ENCODE measurements at places on chromosomes 5 and 9.
A peak's percentile ranks its signal among the peaks of the same experiment; 100 is the strongest.

DNA sequence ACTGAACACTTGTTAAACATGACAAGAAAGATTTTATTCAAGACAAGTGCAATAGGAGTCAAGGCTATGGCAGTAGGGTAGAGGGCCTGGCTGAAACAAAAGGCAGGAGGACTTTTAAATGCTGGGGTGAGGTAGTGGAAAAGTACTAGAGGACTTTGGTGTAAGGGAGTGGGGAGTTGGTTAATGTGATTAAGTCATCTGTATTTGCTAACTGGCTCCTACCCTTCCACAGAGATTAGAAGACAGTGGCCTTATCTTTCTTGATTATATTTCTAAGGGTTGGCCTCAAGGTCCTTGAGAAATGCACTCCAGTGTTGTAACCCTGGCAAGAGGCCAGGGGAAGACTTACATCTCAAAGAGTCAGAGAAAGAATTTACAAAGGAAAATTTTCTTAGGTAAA is 160.2 kb upstream of the FTMT start:
- DNase-seq: no peak

- no peak for DNase-seq
These were observed 63.4 kb downstream of the RAPGEF1 start for GRCh38 chr9:131676431-131676972.

GRCh38 chr9:74663439-74663838 is 166.3 kb downstream of the RORB start:
- DNase-seq: no peak

- no peak for DNase-seq
These were observed 214.4 kb downstream of the NXNL2 start for GRCh38 chr9:88749420-88749819.

- DNase-seq: no peak
These were observed 24.0 kb upstream of the TNIP1 start for GRCh38 chr5:151104795-151105194.

- no peak for DNase-seq
These were observed 50.2 kb downstream of the TIMD4 start for GRCh38 chr5:156912869-156913268.

- DNase-seq: no peak
These were observed 13.6 kb upstream of the ABCA1 start for GRCh38 chr9:104941597-104941996.

DNA sequence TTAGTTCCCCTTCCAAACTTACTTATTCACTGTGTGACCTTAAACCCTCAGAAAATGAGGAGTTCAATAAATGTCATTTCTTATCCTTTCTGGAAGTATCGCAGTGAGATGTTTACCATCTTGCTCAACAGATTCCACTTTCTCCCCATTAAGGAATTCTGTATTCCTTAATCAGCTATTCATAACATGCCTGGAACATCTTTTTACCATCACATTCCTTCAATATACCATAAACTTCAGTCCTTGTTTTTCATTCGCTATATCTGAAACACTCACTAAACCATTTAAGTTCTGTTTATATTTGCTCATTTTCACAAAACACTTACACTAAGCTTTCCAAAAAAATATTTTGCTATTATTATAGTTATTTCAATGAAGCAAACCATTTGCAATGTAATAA is 1158.6 kb downstream of the CDH12 start:
- DNase-seq: no peak

- peak; percentile 75 for DNase-seq
These were observed 14.4 kb downstream of the IL9 start for GRCh38 chr5:135881244-135881643.

GRCh38 chr9:112002131-112002846 is 105.7 kb downstream of the UGCG start:
- no peak for DNase-seq

DNA sequence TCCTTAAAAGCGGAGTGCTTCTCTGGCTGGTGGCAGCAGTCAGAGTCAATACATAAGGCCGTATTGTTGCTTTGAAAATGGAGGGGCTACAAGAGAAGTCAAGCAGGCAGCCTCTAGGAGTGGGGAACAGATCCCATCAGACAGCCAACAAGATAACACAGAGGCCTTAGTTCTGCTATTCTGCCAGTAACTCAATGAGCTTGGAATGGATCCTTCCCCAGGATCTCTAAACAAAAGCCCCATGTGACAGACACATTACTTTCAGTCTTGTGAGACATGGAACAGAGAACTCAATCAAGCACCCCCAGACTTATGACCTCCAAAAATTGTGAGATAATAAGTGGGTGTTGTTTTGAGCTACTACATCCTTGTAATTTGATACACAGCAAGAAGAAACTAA is 158.6 kb downstream of the RFX3 start:
- DNase-seq: peak; percentile 61

DNA sequence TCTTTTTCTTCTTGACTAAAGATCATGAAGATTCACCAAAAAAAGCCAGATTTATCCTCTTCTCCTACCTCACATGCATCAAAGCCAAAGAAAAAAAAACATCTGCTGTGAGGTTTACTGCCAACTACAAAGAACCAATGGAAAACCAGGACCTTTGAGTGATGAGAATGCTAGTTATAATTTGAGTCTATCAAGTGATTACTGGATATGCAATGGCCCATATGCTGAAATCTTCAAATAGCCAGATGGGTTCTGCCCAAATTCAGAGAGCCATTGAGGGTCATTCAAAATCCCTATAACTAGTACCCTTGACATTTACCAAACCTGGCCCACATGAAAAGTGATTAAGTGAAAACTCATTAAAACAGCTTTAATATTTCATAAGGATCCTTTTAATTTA is 78.4 kb upstream of the ACO1 start:
- no peak for DNase-seq

DNA sequence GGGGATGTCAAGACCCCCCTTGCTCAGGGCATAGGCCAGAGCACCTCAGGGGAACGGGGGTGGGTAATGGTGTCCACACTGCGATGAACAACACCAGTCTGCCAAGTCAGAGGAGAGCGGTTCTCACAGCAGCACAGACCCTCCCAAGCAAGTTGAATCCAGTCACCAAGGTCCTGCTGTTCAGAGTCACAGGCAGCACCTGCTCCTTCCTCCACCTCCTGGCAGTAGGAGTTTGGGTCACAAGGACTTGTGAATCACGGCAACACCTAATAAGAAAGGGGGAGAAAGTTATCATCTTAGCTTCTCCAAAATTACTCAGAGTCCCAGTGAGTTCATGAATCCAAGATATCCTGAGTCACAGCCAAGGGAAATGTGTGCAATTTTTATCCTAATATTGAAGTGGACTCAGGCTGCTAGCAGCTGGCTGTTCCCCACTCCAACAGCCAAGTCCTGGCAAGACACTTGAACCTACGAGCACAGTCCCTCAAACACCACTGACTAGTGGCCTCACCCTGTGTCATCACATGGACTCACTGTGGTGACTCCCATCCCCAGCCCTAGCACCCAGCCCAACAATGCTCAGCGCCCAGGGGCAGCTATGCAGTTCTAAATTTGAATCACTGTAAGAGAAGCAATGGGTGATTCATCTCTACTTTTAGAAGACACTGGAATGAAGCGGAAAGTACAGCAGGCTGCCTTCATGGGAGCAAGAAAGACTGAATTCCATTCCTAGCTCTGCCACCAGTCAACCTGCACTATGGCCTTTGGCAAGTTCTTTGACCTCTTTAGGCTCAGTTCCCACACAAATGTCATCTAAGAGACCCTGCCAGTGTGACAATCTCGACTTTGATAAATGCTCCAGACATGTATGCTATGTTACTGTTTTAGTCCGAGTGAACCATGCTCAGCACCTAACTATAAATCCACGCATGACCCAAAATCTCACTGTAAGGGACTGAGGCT is 113.7 kb downstream of the KLHL3 start:
- peak; percentile 14 for DNase-seq

DNA sequence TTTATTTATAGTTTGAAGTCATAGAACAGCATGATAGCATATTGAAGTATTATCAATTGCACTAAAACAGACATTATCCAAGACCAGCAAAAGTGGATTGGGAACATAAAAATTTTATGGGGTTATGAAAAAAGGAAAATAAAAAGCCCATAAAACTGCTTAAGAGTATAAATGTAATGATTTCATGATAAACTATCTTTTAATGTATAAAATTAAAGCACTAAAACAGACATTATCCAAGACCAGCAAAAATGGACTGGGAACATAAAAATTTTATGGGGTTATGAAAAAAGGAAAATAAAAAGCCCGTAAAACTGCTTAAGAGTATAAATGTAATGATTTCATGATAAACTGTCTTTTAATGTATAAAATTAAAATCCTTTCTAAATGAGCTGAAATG is 119.0 kb upstream of the DAPK1 start:
- DNase-seq: no peak

DNA sequence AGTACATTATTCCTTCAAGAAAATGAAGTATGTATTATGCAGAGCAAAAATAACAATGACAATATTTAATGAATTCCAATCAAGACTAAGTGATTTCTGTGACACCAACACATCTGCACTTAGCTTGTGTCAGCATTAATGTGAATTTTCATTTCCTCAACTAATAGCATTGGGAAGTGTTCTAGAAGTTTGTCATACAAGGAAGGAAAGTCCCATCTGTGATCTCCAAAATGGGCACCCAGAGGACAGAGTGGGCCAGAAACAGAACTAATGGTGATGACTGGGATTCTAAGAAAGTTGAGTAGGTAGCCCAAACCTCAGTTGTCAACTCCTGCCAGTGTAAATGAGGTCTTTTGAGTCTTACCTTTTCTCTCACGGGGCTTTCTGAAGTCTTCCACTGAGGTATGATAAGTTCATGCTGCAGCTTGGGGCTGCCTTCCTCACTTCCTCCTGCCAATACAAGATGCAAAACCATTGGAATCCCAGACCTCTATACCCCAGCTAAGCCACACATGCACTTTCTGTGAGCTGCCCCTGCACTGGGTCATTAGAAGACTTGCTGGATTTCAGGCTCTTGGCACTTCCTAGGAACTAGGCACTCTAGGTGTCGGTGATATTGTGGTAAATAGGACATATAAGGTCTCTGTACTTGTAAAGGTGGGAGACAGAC is 4.9 kb downstream of the ADAM19 start:
- peak; percentile 36 for DNase-seq

GRCh38 chr9:123281659-123282350 is 13.4 kb upstream of the STRBP start:
- no peak for DNase-seq

DNA sequence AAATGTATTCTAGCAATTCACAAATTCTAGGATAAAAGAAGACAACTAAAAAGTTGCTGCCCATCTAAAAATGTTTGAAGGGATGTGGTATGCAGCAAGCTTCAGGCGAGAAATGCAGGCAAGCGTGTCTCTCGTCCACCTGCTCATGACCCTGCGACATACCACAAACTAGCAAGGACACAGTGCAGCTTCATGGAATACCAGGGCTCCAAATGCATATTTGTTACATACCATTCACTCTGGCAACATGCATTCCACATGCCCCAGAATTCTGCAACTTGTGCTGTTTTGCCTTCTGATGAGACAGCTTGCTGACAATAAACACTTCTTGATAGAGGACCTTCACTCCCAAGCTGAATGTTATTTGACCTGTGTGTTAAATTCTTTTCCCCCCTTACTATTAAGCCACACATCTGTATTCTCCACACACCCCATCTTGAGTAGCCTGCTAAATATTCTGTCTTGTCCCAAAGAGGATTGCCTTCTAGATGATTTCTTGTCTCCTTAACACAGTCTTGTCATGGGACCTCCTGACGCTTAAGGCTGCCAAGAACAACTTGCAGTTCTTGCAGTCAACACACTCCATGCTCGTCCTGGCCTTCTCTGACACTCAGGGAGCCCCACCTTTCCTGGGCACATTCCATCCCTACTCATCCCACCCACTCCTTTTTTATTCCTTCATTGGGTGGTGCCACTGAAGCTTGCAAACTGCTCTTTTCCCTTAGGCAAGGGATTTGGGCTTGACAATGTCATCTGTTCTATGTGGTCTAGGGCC is 340.5 kb downstream of the PIK3R1 start:
- DNase-seq: no peak

- DNase-seq: no peak
These were observed at the start of gene PCSK1 for GRCh38 chr5:96433066-96433447. Gene PCSK1, minus strand, starts transcription at chr5:96433248. Its CDS starts 206 bp downstream, at chr5:96433042.

- no peak for DNase-seq
These were observed 25.7 kb upstream of the KLF9 start for GRCh38 chr9:70439991-70440706.

DNA sequence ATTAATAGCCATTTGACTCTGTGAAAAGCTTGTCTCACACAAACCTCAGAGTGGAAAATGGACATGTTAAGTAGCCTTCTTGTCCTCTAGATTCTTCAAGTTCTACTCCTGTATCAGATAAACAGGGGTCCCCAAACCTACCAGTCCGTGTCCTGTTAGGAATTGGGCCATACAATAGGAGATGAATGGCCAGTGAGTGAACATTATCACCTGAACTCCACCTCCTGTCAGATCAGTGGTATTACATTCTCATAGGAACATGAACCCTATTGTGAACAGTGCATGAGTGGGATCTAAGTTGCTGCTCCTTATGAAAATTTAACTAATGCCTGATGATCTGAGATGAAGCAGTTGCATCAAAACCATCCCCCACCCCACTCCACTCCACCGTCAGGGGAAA is 136.3 kb downstream of the TMEM232 start:
- no peak for DNase-seq

DNA sequence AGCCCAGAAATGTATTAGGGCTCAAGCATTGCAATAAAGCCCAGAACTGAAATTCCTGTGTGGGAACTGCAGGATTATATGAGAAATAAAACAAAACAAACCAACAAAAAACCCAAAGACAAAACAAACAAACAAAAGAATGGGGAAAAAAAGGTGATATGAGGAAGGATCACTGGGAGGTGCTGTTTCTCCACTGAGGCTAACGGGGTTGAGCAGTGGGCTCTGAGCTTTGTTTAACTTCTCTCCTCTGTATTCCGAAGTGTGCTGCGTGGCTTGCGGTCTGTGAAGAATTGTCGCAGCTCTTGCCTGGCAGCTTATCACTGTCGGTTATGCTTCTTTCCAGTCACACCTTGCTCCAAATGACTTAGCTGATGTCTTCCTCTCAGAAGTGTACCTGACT is 106.3 kb downstream of the TENT4A start:
- DNase-seq: no peak
